Neuronal stem cell (in vitro differentiated cells): ENCODE measurements at places on chromosomes 6 and 20.

DNA sequence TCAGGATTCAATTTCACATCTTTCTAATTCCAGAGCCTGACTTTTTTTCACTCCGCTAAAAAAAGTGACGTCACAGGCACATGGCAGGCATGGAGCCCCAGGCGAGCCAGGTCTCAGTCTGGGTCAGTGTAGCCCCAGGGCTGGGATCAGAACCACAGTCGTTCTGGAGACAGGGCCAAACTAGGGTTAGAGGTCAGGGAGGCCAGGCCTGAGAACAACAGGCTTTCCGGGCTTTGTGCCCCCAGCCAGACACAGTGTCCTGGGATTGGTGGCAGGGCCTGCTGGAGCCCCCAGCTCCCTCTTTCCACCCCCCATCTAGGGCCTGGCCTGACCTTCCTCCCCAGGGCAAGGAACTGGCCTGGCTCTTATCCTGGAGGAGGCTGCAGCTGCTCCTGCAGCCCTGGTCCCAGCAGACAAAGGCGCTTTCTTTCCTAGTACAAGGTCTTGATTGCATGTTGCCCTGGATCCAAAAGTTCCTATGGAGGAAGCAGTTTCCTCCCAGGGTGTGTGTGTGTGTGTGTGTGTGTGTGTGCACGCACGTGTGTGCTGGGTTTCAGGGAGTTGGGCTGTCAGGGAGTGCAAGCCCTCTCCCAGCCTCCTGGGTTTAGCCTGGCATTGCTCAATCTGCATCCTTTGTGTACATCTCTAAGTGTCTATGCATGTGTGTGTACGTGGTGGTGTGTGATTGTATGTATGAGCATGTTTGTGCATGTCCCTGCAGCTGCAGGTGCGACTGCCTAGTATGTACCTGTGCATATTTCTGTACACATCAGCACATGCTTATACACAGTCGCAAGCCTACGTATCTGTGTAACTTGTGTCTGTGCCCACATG lies 26.5 kb upstream of the EMILIN3 start:
- no peak for DNase-seq

DNA sequence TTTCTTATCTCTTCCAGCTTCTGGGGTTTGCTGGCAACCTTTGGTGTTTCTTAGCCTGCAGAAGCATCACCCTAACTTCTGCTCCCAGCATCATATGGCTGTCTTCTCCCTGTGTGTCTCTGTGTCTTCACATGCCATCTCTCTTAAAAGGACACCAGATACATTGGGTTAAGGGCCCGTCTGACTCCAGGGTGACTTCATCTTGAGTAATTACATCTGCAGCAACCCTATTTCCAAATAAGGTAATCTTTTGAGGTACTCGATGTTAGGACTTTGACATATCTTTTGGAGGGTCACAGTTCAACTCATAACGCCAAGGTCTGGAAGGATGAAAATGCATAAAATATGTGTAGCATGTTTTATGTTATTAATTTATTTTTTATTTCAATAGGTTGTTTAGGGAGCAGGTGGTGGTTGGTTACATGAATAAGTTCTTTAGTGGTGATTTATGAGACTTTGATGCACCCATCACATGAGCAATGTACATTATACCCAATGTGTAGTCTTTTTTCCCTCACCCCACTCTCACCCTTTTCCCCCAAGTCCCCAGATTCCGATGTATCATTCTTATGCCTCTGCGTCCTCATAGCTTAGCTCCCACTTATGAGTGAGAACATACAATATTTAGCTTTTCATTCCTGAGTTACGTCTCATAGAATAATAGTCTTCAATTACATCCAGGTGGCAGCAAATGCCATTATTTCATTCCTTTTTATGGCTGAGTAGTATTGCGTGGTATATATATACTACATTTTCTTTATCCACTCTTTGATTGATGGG lies 131.1 kb downstream of the TBXT start:
- no peak for DNase-seq

DNA sequence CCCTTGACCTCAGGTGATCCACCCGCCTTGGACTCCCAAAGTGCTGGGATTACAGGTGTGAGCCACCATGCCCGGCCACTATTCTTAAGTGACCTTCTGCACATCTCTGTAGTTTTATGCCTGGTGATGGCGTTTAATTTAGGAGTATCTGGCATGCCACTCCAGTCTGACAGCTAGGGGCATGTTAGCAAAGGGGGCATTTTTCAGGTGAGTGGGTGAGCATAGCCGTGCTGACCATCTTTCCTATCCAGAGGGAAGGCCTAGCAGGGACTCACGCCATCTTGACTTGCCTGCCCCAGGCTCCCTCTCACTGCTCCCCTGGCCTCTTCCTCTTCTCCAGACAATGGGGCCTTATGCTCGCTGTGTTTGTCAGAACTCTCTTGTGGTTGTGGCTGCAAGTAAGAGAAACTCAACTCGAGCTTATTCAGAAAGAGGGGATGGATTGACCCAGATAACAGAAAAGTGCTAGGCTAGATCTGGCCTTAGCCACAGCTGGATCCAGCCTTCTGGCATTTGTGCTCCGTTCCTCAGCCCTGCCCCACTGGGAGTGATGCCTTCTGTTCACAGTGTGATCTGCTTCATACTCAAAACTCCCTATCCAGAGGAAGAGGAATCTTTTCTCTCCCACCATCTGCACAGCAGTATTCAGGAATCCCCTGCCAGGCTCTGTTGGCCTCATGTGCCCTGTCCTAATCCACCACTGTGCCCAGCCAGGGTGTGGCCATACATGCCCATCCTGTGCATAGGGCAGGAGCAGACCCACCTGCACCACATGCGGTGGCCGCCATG lies 174.5 kb upstream of the AKAP12 start:
- DNase-seq: no peak

DNA sequence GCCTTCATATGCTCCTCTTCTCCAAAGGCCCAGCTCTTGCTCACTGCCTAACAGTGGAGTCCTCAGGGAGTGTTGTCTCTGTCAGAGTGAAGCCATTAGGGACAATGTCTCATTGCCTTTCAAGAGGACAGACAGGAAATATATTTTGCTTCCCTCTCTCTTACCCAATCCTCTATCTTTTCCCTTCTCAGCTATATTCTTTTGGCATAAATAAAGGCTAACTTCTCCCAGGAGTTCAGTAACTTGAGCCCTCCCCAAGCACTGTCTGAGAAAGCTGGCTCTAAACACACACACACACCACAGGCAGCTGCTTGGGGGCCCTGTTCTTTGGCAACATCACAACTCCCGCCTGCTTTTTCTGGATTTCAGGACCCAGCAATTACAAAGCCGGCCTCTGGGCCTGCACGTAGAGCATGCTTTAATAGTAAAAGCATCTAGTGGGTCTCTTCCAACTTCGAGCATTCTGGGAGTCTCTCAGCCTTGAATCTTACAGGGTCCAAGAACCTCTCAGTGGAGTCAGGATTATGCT lies 34.7 kb upstream of the LAMA4 start:
- no peak for DNase-seq

GRCh38 chr20:8373579-8373978 lies 241.5 kb downstream of the PLCB1 start:
- no peak for DNase-seq

- DNase-seq: no peak
These were observed 22.7 kb upstream of the PRDM1 start for GRCh38 chr6:106063448-106063850.

DNA sequence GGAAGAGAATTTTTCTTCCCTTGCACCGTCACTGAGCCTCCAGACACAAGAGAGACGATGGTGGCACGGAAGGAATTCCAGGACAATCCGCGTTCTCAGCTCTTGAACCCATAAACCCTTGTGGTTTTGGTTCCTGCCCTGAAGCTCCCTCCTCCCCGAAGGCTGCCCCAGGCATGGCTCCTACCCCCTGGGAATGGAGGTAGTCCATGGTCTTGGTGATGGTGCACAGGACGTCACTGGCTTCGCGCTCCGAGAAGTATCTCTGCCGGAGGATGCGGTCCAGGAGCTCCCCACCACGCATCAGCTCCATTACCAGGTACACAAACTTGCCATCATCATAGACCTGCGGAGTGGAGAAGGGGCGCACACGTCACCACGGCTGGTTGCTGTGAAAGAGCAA lies 47.5 kb upstream of the MPC1 start:
- DNase-seq: no peak

GRCh38 chr6:161227004-161227960 lies 46.6 kb downstream of the AGPAT4 start:
- DNase-seq: no peak

DNA sequence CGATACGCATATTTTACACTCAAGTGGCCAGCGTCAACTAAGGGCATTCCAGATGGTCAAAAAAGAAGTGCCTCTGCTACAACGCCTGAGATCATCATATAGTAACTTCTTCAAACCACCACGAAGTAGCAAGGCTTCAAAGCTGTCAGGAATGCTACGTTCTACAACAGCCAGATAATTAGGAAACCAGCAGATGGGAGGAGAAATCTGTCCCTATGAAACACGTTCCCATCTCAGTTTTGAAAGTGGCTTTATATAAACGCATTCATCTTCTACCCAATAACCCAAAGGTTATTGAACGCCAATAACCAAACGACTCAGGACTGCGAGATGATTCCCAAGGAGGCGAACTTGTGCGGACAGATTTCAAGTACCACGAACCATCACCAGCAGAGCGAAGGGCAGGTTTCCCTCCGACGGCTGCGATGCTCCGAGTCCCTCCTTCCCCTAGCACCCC lies 1.2 kb downstream of the ABHD12 start:
- no peak for DNase-seq

- DNase-seq: no peak
These were observed 254.0 kb upstream of the TAB2 start for GRCh38 chr6:149063468-149063867.

DNA sequence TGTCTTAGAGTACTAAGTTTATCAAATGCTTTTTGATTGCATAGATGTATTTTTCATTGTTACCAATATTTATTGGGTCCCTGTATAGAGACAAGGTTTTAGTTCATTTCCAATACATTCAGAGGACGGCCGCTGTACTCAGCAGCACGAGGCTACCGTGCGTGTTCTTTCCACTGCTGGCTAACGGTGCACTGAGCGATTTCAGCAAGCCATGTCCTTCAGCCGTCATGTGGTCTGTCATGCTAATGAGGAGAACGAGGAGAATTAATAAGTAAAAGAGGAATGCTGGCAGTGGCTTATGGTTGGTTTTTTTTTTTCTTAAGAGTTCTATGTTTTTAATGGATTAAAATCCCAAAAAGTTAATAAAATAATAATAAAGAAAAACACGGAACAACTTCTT lies 253.6 kb downstream of the ARID1B start:
- DNase-seq: no peak

DNA sequence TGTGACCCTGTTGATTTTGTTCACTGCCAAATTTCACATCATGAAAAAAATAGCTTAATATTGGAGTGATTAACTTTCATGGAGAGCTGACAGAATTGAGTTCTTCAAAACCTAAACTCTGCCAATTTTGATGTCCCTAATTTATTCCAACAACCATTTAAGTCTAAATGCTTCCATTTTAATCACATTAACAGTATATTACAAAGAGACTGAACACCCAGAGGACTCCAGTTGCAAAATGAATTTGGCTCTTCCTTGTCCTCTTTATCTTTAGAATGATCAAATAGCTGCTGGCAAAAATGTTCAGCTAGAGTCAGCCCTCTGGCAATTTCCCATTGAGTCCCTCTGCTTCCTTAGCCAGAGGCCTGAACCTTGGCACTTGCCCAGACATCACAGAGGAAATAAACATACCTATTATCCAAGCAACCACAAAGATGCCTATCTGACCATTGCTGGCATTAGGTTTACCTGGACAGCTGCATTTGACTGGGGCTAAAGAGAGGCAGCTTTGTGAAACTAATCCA lies 299.0 kb upstream of the STXBP5 start:
- no peak for DNase-seq

DNA sequence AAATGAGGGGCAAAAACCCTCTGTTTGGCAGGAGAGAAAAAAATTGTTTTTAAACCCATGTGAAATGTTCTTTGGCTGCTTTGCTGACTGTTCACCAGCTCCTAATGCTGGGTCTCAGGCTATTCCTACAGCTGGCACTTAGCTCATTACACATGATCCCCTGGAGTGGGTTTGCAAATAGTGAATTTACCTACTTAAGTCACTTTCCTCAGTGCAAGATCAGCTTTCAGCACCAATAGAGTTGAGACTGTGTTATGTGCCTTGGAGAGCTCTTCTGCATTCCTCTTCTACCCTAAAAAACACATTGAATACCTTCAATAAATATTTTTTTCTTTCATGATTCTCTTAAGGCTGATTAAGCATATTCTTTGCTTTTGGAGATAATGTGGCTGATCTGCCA lies 58.4 kb upstream of the PRDM1 start:
- DNase-seq: no peak

- DNase-seq: no peak
These were observed 33.8 kb downstream of the SIM1 start for GRCh38 chr6:100430962-100431361.

DNA sequence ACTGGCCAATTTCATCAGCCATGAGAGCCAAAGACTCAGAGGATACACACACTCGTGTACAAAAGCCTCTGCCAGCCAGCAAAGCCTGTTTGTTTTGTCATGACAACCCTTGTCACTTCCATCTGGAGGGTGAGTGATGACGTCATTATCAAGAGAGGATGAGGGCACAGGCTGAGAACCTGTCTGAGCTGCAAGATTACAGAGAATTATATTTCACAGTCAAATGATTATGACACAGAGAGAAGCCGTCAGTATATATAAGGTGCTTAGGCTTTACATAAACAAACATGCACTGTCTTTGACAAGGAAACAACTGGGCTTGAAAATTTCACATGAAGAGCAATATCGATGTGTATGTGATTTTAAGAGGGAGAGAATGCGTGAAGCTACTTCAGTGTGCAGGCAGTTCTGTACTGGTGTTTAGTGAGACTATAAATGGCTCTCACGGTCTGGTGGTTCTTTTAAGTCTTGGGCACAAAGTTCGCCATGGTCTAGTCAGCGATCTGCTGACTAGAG lies 36.5 kb upstream of the BCLAF1 start:
- DNase-seq: no peak

GRCh38 chr6:170017603-170018320 lies 266.3 kb downstream of the ERMARD start:
- DNase-seq: no peak

DNA sequence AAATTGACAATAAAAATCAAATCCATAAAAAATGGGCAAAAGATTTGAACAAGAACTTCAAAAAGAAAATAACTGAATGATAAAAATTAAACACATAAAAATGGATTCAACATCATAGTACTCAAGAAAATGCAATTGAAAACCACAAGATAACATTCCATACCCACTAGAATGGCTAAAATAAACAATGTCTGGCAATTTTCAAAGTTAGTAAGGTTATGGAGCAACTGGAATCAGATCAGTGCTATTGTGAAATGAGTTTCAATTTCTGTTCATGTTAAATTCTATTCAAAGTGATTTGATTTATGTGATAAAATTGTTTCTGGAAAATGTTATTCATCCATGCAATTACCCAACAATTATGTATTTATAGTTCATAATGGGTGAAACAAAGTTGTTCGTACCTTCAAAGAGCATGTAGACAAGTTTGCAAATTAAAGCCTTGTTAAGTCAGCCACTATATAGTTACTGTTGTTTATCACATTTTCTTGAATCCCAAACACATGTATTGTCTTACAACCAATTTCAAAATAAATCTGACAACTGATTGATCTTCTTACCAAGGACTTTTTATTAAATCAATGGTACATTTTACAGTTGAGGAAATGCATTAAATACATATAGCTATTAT lies 151.5 kb upstream of the CENPW start:
- DNase-seq: no peak
